ENCODE measurements at places on chromosomes 2 and 18. TPM values are rescaled to one million over a fixed set of nuclear protein-coding genes. Genes with fewer than 3 reads are reported as not detected.

DNA sequence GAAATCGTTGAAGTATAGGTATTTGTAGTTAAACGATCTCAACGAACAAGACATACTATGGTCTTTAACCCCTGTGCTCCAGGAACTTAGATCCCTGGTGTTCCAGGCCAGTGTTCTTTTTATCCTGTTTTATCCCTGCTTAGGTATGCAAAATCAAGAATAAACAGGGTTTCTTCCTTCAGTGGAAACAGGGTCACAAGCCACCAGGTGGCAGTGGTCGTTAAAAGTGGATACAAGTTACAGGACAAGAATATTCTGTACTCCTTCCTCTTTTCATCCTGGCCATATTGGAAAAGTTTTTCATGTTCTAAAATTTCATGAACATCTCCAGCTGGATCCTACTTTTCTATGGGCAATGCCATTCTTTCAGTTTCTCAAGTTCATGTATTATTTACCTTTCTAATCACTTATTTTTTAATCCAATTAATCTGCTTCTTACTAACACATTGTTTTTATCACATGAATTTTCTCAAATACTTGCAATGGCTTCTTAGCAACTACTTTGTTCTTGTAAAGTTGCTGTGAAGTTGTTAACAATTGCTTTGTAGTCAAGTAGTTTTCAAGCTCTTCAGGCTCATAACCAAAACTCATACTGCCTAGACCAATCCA lies 16.4 kb upstream of the HNMT start:
- DNase-seq, result no peak

Gene GATA6
- total RNA-seq, result 26.6 TPM

Gene DNAH7
- 0.45 TPM for total RNA-seq

Gene LIMS3
- total RNA-seq, result 9.7 TPM

Gene HRH4
- 0.39 TPM for total RNA-seq

Gene MYO3B
- not detected for total RNA-seq

Gene SLC5A7
- total RNA-seq, result not detected

Gene SNTG2
- total RNA-seq, result 5.6 TPM
